ENCODE measurements at places on chromosomes 11 and 22. TPM values are rescaled to one million over a fixed set of nuclear protein-coding genes. Genes with fewer than 3 reads are reported as not detected.

The C11orf97 gene
- total RNA-seq = not detected

The MUC2 gene
- not detected for total RNA-seq

The MS4A7 gene
- 0.80 TPM for total RNA-seq

The LARGE2 gene
- total RNA-seq = 3.5 TPM

The OR5D14 gene
- total RNA-seq = not detected

The SAA2 gene
- not detected for total RNA-seq

The EIF3F gene
- 348 TPM for total RNA-seq

The SHANK3 gene
- not detected for total RNA-seq

The LINC01488 gene
- not detected for total RNA-seq

The RPLP2 gene
- total RNA-seq = 5,390 TPM

Data from CD4-positive, alpha-beta T cell (primary cell).